ENCODE measurements at places on chromosomes 13 and 19.

GRCh38 chr19:49128545-49129237, 9.3 kb downstream of the PPFIA3 start:
- DNase-seq = no peak

DNA sequence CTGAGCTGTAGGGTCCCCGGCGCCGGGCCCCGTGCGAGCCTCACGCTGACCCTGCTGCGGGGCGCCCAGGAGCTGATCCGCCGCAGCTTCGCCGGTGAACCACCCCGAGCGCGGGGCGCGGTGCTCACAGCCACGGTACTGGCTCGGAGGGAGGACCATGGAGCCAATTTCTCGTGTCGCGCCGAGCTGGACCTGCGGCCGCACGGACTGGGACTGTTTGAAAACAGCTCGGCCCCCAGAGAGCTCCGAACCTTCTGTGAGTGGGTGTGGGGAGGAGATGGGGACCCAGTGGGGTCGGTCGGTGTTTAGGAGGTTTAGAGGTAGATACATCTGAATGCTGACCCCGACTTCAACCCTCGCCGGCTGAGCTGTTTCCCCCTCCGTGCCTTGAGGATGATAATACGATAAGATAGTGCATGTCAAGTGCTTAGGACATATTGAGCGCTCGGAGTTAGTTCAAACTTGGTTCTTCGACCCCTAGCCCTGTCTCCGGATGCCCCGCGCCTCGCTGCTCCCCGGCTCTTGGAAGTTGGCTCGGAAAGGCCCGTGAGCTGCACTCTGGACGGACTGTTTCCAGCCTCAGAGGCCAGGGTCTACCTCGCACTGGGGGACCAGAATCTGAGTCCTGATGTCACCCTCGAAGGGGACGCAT, 1.9 kb downstream of the ICAM5 start:
- no peak for DNase-seq

GRCh38 chr13:77751513-77752456, 54.3 kb downstream of the SLAIN1 start:
- no peak for DNase-seq

DNA sequence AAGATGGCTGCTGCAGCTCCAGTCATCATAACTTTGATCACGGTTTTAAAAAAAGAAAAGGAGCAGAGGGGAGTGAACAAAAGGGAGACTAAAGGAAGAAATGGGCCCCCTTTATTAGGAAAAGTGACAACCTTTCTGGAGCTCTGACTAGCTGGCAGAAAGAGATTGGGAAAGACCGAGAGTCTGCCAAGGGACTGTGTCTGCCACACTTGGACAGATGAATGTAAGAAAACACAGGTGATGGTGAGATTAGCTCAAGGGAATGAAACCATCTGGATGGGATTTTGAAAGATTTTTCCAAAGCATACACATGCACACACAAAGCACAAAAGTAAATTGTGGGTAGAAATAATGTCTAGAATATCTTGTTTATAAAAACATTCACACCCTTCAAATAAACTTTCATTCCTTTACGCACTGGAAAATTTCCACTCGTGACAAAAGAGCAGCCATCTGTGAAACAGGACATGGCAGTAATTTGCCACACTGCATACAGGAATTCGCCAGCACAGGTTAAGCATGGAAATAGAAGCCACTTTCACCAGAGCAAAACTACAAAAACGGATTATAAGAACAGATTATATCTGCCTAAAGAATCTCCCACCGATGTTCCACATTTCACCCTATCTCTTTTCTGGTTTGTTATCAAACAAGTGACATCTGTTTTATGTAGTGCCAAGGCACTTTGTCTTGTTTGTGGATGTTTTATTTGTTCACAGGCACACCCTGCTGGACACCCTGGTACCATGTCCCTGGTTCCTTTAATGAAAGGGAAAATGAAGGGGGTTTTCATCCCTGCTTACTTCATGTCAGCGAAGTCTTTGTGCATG, 819.5 kb downstream of the DIAPH3 start:
- no peak for DNase-seq

DNA sequence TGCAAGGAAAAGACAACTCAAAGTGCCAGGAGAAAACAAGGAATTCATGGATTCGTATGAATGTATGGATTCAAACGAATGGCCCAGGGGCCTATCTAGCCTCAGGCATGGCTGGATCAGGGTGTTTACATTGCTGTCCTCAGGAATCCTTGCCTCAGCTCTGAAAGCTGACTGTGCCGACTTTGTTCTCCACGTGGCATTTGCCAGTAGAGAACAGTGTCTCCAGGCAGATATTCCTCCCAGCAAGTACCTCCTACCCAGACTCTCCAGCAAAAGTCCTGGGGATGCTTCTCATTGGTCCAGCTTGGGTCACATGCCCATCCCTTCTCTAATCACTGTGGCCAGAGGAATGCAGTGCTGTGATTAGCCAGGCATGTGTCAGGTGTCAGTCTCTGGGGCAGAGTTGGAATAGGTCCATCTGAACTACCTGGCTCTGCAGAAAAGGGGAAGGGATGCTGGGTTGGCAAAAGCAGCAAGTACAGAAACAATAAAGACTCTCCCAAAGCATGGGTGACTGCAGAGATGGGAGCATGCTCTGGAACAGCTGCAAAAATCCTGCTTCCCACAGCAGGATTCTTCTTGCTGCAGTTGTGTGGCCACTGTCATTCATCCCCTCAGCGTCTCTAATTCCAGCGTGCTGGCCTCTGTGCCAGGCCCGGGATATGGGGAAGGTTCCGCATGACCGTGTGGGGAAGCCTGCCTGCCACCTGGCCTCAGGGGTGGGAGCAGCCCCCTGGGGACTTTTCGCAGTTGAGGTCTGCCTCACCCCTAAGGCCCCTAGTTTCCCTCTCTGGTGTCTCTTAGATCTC, 30.0 kb downstream of the CCNE1 start:
- DNase-seq = no peak

GRCh38 chr13:106274551-106275203, 260.8 kb downstream of the EFNB2 start:
- no peak for DNase-seq

GRCh38 chr13:109782823-109783431, 3.5 kb downstream of the IRS2 start:
- no peak for DNase-seq

DNA sequence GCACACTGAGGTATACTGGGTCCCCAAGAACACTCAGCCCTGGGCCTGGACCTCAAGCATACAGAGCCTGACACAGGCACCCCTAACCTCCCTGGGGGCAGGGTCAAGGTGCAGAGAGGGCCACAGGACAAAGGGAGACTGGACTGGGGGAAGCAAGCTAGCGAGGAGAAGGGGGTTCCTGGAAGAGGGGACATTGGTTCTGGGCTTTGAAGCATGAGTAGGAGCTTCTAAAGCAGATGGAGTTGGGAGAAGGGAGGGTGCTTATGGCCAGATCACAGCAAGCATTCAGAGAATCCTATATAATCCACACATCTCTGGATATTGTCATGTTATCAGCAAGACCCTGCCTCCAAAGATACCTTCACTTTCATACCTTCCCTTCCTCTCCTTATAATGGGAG, 3.2 kb downstream of the CIB3 start:
- no peak for DNase-seq

- no peak for DNase-seq
Measured at GRCh38 chr13:90532861-90533492, 814.5 kb upstream of the MIR17HG start.

DNA sequence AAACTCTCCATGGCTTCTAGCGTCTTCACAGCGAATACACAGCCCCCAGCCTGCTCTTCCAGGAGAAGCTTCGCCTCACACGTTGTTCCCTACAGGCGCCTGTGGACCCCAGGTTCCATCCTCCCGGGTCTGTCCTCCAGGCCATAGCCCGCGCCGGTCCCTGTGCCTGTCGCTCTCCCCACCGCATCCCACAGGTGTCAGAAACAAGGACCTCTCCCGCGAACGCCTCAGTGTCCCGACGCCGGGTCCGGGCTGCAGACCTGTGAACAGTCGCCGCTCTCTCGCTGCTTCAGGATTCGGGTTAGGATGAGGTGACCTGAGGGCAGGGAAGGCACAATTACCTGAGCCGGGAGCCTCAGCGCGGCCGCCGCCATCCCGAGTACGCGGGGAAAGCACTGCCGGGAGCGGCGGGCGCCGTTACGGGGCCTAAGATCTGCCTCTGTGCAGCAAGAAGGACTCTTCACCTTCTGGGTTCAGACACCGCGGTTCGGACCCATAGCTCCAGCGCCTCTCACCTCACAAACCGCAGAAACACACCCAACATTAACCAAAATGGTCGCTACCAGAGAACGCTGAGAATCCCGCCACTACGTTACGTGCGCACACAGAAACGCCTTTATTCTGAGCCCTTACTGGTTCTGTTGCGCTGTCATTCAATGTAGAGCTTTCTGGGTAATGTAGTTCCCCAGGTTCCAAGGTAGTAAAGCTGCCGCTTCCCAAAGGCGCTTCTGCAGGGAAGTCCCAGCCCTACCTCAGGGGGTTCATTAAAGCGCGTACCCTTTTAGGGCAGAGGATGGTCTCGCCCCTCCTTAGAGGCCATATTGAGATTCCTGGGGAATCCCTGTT, at the start of gene ZNF418:
ZNF418 (minus strand) TSS at position 583 of the 846 bp plus-strand sequence. CDS start 1,580 bp downstream, outside the sequence.
- no peak for DNase-seq

DNA sequence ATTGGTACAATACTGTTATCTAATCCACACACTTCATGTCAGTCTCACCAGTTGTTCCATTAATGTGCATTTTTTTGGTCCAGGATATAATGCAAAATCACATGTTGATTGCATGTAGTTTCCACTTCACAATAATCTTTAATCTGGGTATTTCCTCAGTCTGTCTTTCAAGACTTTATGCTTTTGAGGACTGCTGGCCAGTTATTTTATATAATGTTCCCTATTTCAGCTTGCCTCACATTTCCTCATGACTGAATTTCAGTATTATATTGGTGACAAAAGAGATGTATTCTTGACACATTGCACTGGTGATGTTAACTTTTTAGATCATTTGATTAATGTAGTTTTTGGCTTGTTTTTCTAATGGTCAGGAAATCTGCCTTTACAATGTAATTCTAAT, 368.3 kb downstream of the IRS2 start:
- DNase-seq = no peak

- no peak for DNase-seq
Measured at GRCh38 chr19:14118165-14119051, 846 bp upstream of the PRKACA start.

DNA sequence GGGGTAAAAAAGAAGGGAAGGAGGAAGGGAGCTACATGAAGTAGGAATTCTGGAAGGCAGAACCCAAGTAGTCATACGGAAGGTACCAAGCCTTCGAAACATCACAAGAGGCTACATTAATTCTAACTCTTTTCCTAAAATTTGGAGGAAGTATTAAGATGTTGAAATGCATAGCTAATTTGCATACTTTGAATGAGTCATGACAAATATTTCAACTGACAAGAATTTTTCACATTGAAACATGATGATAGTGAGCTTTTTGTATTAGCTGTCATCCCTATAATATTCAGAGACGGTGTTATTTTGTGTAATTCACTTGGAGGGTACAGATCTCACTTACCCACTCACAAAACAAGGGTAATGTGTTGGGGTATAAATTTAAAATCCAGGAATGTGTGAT, 9.1 kb upstream of the ACOD1 start:
- no peak for DNase-seq

Data from NCI-H2081 treated with DMSO at 0.1 percent for 48 hours (cell line).